ENCODE measurements at places on chromosomes 2 and 18.

- no peak for DNase-seq
Observed at GRCh38 chr2:233654501-233654900, 17.2 kb upstream of the UGT1A9 start.

DNA sequence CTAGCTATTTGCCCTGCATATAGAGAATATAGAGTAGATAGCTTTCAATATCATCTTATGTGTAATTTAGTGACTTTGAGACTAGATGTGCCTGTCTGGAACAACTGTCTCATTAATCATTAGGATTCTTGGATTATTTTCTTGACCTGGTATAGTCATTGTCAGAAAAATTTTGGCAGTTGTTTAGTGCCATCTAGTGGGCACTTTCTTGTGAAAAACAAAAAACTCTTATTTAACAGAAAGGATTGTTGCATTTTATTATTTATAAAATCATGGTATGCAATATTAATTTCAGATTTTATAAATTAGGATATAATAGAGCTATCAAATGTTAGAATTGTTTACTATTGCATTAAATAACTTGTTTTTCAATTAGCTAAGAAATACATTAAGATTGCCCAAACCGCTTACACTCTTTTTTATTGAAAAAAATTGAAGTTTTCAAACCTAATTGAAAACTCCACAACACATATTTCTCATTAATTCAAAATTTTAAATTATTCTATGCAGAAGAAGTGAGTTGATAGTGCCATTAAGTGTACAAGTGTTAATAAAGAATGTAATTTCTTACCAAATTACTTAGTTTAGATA, 80.3 kb downstream of the DYNAP start:
- no peak for DNase-seq

- DNase-seq: no peak
Observed at GRCh38 chr2:136281281-136282114, 163.5 kb upstream of the CXCR4 start.

GRCh38 chr2:39705638-39706037, 39.9 kb downstream of the TMEM178A start:
- DNase-seq: no peak

DNA sequence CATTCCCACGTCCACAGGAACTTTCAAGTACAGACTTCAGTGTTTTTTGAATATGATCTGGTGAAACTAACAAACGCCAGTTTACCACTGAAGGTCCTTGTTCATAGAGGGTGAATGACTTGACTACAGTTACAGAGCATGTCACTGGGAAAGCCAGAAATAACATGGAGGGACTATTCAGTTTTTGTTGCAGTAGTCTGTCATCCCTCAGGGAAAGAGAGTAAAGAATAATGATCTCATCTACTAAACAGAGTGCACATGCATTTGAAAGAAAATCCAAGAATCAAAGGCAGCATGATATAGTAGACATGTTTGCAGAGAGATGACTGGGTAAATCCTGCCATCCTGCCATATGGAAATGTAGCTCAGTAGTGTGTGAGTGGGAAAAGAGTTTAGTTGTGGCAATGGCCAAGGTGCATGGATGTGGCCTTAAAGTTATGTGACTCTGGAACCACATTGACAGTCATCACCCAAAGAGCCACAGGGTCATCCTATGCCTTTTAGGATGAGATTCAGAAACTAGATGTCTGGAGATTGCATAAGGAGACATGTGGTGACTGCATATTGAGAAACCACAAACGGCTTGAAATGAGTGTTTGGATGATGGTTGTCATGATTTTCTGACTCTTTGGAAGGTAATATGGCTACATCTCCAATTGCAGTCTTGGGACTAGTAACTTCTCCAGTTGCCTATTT, 125.3 kb upstream of the ZEB2 start:
- DNase-seq: no peak

GRCh38 chr2:127562936-127563335, 27.5 kb downstream of the MYO7B start:
- DNase-seq: no peak

DNA sequence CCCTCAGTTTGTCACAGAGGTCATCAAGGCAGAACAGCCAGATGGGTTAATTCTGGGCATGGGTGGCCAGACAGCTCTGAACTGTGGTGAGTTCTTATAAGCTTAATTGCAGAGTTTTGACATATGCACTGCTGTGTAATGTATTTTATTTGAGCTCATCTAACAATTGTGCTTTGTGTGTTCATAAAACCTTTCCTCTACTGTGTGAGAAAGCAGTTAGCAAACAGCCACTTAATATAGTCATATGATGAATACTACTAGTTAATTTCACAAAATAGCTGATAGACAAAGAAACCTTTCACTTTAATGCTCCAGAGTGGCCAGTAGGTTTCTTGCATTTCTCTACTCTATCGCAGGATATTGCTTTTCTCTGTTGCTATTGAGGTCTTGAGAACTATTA, 43.1 kb downstream of the CPS1 start:
- DNase-seq: no peak

DNA sequence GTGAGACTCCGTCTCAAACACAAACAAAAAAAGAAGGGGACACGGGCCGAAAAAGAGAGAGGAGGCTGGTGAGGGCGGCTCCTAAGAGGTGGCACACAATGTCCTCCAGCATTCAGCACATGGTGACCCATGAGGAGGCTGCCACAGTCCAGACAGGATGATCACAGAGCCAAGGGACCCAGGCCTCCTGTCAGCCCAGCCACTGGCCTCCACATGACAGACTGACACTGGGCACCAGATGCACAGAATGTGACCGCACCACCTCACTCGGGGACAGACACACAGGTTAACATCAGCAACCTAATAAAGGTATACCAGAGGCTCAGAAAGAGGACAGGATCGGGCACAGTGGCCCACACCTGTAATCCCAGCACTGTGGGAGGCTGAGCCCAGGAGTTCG, 21.0 kb downstream of the PASK start:
- no peak for DNase-seq

- DNase-seq: no peak
Observed at GRCh38 chr2:140177086-140177485, 1396.9 kb upstream of the NXPH2 start.

DNA sequence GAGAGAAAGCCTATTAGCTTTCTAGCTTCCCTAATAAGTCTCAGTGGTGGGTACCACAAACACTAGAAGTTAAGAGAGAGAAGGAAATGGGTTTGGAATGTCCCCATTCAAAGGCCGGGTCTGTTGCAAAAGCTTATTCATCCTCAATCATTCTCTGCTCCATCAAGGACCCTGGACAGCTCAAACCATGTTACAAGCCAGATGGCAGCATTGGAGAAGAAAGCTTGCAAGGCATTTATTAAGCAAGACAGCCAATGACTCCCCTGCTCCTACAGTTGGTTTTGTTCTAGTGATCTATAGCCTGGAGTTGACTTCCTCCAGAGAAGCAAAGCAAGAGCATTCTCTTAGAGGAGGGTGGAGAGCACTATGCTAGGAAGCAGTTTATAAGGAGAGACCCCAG, 86.9 kb upstream of the LMAN1 start:
- DNase-seq: peak; percentile 38

DNA sequence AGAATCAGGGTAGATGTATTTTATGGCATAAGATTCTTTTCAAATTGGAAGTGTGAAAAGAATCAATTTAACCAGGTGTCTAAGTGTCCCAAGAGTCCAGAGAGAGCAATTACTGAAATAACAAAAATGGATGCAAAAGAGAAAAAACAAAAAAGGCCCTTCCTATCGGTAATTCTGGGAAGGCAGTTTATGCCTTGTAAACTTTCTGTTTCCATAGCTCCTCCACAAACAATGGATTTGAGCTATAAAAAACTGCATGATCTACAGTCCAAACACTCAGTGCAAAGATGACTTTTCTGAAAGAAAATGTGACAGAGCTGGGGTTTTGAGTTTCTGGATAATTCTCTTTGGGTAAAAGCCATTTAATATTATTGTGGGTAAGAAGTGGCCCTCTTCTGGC, 366.1 kb downstream of the EN1 start:
- no peak for DNase-seq

GRCh38 chr18:60385693-60386092, 13.1 kb upstream of the MC4R start:
- DNase-seq: no peak

GRCh38 chr2:48677450-48677849, 59.8 kb downstream of the GTF2A1L start:
- DNase-seq: no peak

GRCh38 chr2:225165052-225165451, 122.8 kb upstream of the DOCK10 start:
- no peak for DNase-seq

- DNase-seq: no peak
Observed at GRCh38 chr2:79580175-79580574, 67.3 kb downstream of the CTNNA2 start.

- DNase-seq: no peak
Observed at GRCh38 chr2:11309706-11310105, 34.7 kb downstream of the ROCK2 start.

- DNase-seq: peak; percentile 47
Observed at GRCh38 chr2:60439219-60439974, 114.1 kb downstream of the BCL11A start.

GRCh38 chr2:1802046-1802445, 57.7 kb upstream of the PXDN start:
- no peak for DNase-seq

GRCh38 chr2:64679673-64680425, 26.1 kb upstream of the SERTAD2 start:
- no peak for DNase-seq

- no peak for DNase-seq
Observed at GRCh38 chr2:165791421-165792103, 2.5 kb downstream of the GALNT3 start.

DNA sequence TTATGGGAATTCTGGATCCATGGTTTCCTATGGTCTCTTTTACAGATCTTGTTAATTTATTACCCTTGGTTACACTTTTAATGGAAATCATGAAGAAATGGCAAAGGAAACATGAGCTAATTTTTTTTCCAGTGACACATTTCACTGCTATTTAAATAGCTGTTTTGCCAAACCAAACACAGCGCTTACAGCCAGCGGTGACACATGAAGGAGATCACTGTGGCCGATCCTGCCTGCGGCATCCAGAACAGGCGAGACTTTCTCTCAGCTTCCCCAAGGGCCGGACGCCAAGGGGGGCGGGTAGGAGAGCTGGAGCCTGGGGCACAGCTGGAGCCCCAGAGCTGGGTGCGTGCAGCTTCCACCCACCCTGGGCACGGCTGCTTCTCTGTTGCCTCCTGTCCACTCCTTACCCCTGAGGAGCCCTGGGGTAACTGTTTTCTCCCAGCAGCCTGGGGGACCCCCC, 81.4 kb upstream of the PKDCC start:
- no peak for DNase-seq

DNA sequence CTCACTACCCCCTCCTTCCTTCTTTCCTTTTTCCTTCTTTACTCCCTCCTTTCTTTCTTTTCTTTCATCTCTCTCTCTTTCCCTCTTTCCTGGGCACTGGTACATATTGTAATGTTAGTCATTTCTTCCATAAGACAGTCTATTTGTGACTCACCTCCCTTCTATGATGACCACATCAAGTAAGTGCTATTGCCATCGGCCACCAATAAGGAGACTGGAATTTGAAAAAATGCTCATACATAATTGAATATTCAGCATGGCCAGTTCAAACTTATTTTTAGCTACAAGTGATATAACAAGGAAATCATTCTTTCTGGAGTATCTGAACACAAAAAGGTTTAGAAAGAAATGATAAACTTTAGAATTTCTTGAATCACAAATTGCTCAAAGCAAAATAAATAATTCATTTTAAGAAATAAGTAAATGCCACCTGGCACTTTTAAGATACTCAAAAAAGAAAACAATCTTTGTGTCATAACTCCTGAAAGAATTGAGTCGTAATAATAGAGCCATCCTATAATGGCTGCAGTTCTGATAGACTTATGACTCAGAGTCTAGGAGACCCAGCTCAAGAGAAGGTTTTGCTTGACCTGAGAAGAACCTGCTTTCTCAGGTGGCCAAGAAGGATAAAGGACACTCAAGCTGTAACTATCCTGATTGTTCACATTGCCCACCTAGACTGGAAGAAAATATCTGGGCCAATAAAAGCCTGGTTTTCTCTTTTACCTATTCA, 51.6 kb upstream of the CCBE1 start:
- DNase-seq: no peak

- no peak for DNase-seq
Observed at GRCh38 chr18:28088477-28088876, 88.5 kb downstream of the CDH2 start.

- DNase-seq: no peak
Observed at GRCh38 chr18:8448130-8448529, 161.1 kb upstream of the RAB12 start.

GRCh38 chr2:217497843-217498377, 504.9 kb downstream of the TNS1 start:
- DNase-seq: no peak

- DNase-seq: no peak
Observed at GRCh38 chr18:71707400-71707799, 836.7 kb downstream of the CBLN2 start.

DNA sequence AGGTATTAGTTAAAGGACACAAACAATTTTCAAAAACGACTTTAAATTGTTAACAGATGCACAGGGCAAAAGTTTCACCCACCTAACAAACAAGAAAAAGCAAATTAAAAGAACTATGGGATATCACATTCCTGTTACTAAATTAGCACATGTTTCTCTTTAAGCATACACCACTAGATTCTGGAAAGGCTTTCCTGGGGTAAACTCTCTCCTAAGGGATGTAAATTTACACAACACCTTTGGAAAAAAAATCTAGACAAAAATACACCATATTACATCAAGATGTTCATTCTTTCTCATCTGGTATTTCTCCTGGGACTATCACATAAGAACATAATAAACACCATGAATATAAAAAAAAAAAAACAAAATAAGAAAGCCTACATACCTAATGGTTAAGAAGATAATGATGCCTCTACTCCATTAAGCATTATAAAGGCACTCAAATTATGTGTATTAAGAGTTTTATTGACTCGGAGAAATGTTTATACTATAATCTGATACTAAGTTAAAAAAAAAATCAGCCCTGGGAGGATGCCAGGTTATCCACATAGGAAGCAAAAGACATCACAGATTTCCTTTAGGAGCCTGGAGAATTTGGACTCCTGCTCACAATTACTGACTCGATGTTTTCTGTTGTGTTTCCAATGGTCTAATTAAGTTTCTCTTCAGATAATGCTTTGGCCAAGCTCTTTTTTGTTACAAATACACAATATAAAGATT, 82.8 kb upstream of the AFF3 start:
- DNase-seq: no peak

- DNase-seq: no peak
Observed at GRCh38 chr18:25737710-25738311, 352.6 kb downstream of the SS18 start.

DNA sequence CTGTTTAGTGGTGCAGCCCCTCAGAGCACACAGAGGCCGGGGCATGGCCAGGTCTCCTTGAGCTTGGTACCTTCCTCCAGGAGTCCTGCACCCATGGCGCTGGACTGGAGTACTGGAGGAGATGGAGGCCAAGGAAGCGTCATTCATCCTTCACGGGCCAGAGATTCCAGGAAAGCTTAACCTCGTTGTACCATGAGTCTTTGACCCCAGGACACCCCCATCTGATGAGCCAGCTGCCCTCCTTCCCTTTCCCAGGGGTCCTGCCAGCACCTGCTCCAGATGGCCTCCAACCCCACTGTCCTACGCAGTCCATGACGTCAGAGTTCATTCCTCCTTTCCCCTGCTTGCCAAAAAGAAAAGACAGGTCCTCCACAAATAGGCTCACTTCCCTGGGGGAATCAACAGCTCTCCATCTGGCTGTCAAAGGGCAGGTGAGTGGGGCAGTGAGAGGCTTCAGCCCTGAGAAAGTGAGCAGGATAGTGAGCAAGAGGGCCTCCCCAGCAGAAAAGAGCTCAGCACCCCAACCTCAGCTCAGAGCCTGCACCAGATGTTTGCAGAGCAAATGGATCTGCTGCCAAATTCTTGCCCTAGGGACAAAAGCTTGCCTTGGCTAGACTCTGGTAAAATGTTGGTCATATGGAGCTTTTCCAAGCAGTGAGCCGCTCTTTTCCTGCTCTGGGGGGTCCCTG, 4.5 kb upstream of the NPPC start:
- DNase-seq: no peak
